HuH-7 (cell line): ENCODE measurements at places on chromosomes 1 and 21.
A peak's percentile ranks its signal among the peaks of the same experiment; 100 is the strongest.

DNA sequence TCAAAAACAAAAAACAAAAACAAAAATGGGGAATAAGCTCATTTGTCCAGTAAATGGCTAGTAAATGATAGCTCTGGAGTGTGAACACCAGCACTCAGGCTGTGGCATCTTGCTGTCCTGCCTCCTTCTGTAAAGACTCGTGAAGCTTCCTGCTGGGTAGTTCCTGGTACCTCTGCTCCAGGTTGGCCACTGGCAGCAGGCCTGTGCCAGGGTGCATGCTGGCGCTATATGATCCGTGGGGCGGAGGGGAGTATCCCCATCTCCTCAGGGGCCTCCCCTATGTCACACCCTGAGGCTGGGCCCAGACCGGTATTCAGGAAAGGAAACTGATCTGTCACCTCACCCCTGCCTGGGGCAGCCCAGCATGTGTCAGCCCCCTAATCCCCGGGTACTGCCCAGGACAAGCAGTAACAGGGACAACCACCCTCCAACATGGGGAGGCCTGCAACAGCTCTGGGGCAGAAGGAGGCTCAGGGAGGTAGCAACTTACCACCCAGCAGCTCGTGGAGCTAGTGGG, 14.1 kb downstream of the ALPL start:
- DNase-seq, result no peak

GRCh38 chr1:115641762-115642167, at the start of gene VANGL1:
Gene VANGL1 (plus strand): TSS chr1:115641970. CDS start chr1:115651414, 9,444 bp downstream.
- peak; percentile 56 for DNase-seq

DNA sequence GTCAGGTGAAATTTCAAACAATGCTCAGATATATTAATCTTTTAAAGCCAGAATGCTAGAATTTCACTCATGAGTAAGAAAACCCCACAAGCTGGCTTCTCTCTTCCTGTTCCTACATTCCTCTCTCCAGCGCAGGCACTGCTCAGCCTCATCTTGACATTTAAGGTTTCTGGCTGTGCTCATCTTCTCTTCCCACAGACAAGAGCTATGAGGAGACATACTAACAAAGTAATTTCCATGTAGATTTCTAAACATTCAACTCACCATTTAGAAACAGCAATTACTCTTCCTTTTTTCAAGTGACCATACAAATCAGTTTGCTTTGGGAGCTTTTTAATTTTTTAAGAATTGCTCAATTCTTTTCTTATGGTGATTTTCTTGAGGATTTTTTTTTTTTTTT, 7.8 kb upstream of the LRRC8D start:
- no peak for DNase-seq

DNA sequence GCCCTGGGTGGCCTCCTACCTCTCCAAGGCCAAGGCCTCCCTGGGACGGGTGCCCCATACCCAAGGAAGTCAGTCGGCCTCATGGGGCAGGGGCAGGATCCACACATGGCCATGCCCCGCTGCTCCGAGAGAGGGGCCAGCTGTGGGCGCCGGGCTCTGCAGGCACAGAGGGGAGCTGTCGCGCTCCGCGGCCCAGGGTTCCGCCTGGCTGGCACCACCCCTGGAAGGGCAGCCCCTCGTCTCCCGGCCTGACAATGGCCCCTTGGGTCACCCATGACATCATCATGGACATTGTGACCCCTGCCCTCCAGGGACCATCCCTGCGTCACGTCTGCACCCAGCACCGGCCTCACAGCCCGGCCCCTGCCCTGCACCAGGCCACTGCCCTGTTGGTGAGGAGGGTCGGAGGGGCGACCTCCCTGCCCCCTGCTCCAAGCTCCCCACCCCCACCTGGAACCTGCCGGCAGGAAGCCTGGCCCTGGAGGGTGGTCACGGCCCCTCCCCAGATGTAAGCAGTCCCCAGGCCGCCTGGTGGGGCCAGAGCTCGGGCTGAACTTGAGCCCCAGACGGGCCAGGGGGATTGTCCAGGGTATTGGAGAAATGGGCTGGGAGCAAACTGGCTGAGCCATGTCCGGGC, 5.8 kb downstream of the TTLL10 start:
- DNase-seq, result no peak

GRCh38 chr1:224766266-224766665, 150.1 kb downstream of the CNIH3 start:
- DNase-seq, result no peak

DNA sequence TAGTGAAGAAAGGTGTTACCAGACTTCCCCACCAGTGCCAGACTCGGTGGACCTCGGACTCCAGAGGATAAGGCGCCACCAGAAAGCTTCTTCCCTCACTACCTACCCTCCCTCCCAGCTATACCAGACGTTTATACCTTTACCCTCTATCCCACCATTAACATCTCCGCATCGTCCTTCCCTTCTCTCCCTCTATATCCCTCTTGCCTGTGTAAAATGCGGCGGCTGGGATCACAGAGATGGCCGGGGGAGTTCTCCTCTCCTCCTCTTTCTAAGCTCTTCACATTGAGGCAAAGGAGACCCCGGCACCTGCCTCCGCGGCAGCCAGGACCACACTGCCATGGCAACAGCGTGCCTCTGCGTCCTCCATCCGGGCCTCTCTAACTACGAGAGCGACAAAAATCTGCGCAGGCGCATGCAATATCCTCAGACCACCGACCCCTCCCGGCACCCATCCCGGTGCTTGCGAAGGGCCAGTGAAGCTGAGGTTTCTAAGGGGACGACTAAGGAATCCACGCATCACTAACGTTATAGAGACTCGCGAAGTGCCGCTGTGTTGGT, at the start of gene CCDC181:
Gene CCDC181 (minus strand): TSS at position 394 of the 561 bp plus-strand sequence. CDS start 2,547 bp downstream, outside the sequence.
- DNase-seq, result peak; percentile 66

- no peak for DNase-seq
Observed at GRCh38 chr1:234768171-234768568, 158.2 kb upstream of the IRF2BP2 start.

- DNase-seq, result no peak
Observed at GRCh38 chr1:245464290-245464689, 309.5 kb downstream of the KIF26B start.

- DNase-seq, result no peak
Observed at GRCh38 chr1:155052439-155053395, 1.6 kb downstream of the ADAM15 start.

DNA sequence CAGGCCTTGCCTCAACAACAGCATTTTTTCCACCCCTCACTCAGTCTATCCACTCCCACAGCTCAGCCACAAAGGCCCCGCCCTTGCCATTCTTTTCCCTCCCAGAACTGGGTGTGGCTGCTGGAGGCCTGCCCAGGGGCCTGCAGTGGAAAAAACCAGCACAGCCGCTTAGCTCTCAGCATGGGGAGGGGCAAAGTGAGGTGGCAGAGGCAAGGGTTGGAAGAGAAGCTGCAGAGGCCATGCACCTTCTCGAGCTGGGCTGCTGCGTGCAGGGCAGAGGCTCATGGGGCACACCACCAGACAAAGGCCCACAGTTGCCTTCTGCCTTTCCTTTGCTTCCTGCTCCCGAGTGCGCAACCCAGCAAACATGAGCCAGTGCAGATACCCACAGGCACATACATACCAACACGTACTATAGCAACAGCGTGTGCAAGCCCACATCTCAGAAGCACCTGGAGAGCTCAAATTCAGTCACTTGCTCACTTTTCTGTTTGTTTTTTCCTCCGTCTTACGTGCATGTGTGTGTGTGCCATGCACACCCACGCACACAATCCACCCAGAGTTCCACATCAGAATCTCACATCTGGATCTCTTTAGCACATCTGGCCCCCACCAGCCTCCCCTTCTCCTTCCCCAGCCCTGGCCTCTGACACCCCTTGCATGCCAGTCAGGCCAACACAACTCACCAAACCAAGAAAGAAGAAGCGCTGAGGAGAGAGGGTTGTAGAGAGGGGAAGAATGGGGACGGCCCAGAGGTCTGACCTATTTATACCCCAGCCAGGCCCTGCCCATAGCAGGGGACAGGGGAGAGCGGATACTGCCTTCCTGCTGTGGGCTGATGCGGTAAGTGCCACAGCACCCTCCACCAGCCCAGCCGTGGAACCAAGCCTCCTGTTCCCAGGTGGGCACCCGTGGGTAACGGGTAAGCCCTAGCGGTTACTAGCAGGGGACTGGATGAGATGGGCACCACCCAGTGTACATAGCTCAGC, at the start of gene S100A4:
Gene S100A4 (minus strand): TSS at position 740 of the 989 bp plus-strand sequence. CDS start 1,012 bp downstream, outside the sequence.
- DNase-seq, result peak; percentile 96

- peak; percentile 6 for DNase-seq
Observed at GRCh38 chr1:68495968-68496679, 758 bp downstream of the DEPDC1 start.

- DNase-seq, result no peak
Observed at GRCh38 chr1:57826535-57826934, 402.7 kb upstream of the DAB1 start.

GRCh38 chr1:6358757-6359201, 34.8 kb downstream of the ACOT7 start:
- no peak for DNase-seq

DNA sequence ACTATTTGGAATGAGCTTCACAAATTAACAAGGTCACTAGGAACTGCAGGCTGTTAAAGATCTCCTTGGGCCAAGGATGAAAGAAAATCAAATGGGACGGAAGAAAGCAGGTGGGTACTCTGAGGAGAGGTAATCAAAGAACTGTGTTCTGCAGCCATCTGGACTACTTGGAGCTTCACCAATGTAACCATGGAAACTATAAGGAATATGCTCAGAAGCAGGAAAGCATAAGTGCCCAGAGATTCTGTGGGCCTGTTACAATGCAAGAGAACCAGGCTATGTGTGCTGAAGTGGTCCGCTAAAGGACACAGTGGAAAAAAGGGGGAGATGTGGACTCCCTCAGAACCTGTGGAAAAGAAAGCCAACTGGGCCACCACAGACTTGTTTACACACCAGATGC, 238.5 kb downstream of the PTGER3 start:
- DNase-seq, result no peak

GRCh38 chr1:108503062-108503733, 53.1 kb downstream of the NBPF6 start:
- DNase-seq, result peak; percentile 20

DNA sequence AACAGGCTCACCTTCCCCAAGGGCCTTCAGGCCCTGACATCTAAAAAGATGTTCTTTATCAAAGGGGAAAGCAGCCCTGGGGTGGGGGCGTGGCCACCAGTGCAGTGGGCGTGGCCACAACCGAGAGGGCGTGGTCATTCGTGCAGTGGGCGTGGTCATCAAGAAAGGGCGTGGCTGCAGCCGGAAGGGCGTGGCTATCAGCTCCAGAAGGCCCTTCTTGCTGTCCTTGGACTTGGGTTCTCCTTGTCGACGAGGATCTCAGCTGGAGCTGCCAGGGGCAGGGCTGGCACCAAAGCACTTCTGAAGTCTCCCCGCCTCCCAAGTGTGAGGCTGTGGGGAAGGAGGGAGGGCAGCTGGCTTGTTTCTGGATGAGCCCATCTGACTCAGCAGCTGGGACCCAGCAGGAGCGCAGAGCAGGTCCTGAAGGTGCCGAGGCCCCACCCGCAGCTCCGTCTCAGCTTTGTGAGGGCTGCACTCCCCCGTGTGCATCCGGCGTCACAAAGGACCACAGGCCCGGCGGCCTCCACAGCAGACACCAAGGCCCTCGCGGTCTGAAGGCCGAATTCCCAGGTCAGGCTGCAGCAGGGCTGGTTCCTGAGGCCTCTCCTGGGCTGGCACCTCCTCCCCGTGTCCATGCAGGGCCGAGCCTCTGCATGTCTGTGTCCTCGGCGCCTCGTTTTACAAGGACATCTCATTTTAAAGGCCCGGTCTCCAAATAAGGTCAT, 12.8 kb downstream of the PDE9A start:
- DNase-seq, result no peak

GRCh38 chr1:109770331-109771095, 6.8 kb upstream of the EPS8L3 start:
- no peak for DNase-seq

GRCh38 chr1:217495249-217495648, 135.6 kb downstream of the GPATCH2 start:
- no peak for DNase-seq

- no peak for DNase-seq
Observed at GRCh38 chr1:229070168-229070567, 200.7 kb upstream of the RAB4A start.

DNA sequence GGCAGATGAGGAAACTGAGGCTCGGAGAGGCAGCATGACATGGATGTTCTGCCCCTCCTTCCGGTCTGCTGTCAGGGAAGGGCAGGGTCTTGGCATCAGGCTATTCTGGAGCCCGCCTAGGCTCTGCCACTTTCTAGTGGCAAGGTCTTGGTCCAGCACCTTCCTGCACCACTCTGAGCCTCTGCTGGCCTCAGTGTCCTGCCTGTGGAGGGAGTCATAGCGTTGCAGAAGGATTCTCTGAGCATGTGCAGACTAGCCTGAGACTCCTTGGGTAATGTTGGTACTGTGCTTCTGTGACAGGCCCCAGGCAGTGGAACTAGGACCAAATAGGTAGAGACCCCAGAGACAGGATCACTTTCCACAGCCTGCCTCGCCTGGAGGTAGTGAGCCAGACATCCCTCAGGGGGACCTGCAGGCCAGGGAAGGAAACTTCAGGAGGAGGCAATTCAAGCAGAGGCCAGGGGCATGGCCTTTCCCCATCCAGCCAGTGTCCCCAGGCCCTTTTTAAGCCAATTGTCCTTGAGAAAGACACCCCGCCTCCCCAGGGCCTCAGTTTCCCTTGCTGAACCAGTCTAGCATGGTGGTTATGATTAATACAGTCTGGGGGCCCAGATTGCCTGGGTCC, 10.6 kb downstream of the EDN2 start:
- no peak for DNase-seq

DNA sequence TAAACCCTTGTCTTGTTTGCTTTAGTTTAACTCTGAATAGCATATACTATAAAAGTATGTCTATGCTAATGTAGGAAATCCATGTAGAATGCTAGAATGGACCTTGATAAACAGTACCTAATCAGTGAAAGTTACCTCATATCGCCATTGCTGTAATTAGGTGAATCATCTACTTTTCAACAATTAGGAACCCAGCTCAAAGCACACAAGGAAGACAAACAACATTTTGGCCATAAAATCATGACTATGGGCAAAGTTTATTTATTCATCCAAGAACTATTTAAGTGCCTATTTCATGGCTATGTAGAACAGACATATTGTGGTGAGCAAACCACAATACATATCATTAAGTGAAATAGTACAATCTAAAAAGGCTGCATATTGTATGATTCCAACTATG, 1043.2 kb downstream of the BRINP3 start:
- no peak for DNase-seq

- DNase-seq, result no peak
Observed at GRCh38 chr1:209416039-209416438, 167.5 kb upstream of the CAMK1G start.

GRCh38 chr1:208951026-208951525, 632.4 kb upstream of the CAMK1G start:
- no peak for DNase-seq

DNA sequence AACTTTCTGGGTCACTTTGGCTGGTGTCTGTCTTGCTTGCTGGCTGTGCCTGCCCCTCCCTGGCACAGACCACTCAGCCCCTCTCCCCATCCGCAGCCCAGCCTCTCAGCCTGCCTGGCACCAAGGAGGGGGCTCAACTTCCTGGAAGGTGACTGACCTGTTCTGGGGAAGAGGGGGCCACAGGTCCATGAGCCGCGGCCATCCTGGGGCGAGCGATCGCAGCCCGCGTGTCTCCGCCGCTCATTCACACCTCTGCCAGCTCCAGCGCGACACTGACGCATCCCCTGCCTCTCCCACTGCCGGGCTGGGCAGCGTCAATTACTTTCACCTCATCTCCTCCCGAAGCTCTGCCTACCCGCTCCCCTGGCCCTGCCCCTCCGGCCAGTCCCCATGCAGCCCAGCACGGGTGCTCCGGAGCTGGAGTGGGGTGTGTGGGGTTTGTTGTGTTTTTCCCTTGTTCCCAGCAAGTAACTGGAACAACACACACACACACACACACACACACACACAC, 14.3 kb downstream of the SLC6A9 start:
- no peak for DNase-seq
